ENCODE measurements at places on chromosomes 3 and 15. TPM values are rescaled to one million over a fixed set of nuclear protein-coding genes. Genes with fewer than 3 reads are reported as not detected.

Gene LAMB2
- not detected for total RNA-seq

Gene ZBED2
- total RNA-seq: 812 TPM

DNA sequence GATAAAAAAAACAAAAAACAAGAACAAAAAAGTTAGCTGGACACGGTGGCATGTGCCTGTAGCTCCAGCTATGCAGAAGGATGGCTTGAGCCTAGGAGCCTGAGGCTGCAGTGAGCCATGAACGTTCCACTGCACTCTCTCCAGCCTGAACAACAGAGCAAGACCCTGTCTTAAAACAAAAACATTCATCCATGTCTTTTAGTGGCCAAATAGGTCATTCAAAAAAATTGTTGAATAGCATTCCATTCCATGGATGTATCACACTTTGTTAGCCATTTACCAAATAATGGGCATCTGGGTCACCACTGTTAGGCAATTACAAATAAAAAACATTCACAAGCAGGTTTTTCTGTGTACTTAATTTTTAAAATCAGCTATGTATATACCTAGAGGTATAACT, 139.7 kb downstream of the STAG1 start:
- no peaks in the 10 kb centered on the region for H3K4me1 ChIP-seq
- H3K27me3 ChIP-seq: no peaks in the 10 kb centered on the region
- no peak overlapping the region for H3K4me3 ChIP-seq
- no peak for DNase-seq

Gene ABHD10
- 37.7 TPM for total RNA-seq

DNA sequence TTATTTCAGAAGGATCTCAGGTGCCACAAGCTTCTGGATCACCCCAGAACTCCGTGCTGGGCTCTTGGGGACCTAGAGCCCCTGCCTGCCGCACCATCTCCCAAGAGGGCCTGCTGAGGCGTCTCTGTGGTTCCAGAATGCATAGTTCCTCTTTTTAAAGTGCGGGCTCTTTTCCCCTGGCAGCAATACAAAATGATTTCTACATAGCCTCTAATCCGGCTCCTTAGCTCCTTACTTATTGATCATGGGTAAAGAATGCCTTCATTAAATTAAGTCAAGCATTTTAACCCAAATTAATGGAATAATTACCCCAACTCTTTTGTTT, 121.9 kb downstream of the ATP10A start:
- DNase-seq: no peak
- H3K4me1 ChIP-seq: peaks cover 14% of the 10 kb centered on the region

DNA sequence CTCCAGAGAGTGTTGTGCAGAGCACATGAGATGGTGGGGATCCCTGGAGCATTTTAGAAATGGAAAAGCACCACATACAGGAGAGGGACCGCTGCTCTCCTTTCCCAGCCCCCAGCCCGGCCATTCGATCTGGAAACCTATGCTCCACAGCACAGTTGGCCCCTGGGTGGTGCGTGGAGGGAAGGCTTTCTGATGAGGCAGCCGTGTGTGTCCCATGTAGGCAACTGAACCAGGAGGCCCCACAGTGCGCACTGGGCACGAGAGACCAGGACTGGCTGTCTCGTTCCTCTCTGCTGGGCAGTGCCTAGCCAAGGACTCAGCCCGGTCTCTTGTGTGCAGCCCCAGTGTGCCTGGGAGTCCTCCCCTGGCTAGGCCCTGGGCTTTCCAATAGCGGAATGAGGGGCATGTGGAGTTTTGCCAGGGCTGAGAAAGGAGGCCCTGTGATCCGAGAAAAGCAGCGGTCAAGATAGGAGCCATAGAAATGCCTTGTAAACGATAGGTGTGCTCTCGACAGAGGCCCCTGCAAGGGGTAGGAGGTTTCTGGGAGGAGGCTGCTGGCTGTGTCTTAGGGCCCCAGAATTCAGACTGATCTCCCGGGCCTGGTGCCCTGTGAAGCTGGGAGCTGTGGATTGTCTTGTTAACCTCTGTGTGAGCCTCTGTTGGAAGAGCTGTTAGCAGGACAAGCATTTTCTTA, 39.0 kb downstream of the CHDH start:
- H3K36me3 ChIP-seq: no peaks in the 10 kb centered on the region
- H3K4me3 ChIP-seq: no peak overlapping the region
- no peak for DNase-seq

All from activated T-helper 1 cell treated with anti-CD3 and anti-CD28 coated beads, Interleukin-12 subunit alpha, Interleukin-12 subunit beta, Interleukin-2, Interleukin-4 antibody, amounts not matched to agents 30 ng/mL and 10 ng/mL and 1 ng/mL, durations not matched to agents 14 hours and 24 hours and 36 hours (primary cell).